Stimulated activated CD8-positive, alpha-beta memory T cell treated with anti-CD3 and anti-CD28 coated beads, Interleukin-15, amount 100 ng/mL, for 4 hours (primary cell): ENCODE measurements at places on chromosomes 7 and 10.

GRCh38 chr10:14528450-14528849, 197.7 kb upstream of the FRMD4A start:
- no peak for DNase-seq

DNA sequence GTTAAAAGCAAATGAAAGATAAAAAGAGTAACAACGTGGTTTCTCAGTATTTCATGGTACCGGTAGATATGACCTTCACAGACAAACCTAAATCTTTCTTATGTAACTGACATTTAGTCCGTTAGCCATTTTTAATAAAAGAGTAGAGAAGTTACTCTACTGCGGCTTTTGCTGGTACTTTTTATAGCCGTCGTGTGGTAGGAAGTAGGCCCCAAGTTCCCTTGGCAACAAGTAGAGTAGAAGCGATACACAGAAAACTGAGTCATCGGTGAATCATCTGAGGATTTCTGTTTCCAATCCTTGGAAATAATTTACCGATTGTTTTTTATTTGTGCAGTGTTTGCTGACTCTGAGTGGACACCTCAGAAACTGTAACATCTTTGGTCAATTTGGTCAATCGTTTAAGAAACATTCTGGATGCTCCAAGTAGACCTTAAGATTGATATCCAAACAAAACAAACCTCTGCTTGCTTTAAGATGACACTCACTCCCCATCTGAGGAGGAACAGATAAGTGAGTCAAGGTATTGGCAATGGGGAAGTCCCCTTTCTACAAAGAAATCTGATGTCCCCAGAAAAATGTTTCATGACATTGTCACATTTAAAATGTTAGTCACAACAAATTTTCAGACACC, 63.9 kb upstream of the AHR start:
- DNase-seq: peak; percentile 22

DNA sequence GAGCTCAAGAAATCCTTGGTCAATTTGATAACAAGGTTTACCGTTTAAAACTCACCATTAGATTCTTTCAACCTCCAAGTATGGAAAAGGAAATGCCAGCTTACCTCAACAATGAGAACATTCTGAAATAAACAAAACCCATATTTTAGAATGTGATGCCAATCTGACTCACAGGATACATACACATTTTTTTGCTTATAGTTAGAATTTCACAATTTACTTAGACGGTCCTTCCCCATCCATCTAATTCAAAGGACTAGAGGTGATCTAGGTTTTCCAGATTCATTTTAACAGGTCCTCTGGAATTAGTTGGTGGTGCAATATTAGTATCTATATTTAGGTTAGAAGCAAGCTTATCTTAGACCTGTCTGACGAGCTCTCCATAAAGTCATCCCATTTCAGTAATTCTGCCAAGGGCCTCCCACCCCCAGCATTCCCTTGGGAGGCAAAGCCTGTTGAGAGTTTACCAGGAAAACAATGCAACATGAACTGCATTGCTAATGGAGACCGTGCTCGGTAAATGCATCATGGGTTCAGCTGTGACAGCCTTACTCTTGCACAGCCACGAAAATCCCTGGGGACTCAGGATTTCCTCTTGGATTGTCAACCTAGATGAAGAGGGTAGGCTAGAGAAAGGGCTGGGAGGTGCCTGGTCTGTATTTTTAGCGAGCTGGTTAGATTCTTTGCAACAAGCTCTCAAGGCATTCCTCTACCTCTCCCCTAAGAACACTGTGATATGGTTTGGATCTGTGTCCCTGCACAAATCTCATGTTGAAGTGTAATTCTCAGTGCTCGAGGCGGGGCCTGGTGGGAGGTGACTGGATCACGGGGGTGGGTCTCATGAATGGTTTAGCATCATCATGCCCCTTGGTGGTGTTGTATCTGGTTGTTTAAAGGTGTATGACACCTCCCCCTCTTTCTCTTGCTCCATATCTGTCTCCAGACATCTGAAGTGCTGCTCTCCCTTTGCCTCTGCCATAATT, 93.8 kb downstream of the PRTFDC1 start:
- DNase-seq: no peak

DNA sequence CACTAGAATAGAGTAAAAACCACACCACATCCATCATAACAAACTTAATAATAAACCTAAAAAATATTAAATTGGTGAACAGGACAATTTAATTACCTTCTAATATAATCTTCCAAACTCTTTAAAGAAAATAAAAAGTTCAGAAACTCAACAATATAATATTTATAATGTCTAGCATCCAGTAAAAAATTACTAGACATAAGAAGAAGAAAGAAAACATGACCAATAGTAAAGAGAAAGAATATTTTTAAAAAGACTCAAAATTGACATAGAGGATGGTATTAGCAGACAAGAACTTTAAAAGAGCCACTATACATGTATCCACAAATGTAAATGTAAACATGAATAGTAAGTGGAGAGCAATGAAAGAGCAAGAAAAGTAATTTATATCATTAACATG, 388.4 kb downstream of the TFEC start:
- DNase-seq: no peak

GRCh38 chr10:43037440-43037839, 39.4 kb upstream of the RET start:
- no peak for DNase-seq

GRCh38 chr7:80272560-80273239, 138.1 kb downstream of the GNAI1 start:
- DNase-seq: no peak

DNA sequence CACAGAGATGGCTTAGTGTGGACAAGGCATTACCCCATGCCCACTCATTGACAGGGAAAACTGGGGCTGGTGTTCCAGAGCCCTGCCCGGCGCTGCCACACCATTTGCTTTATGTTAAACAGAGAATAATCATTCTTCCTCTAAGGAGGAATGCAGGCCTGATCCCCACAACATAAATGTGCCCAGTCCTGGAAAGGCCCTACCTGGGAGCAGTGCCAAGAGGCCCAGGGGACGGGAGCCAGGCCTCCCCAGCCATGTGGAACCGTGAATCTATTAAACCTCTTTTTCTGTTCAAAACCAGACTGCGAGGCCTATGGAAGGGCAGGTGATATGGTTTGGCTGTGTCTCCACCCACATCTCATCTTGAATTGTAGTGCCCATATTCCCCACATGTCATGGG, 264.1 kb downstream of the GRID1 start:
- no peak for DNase-seq

DNA sequence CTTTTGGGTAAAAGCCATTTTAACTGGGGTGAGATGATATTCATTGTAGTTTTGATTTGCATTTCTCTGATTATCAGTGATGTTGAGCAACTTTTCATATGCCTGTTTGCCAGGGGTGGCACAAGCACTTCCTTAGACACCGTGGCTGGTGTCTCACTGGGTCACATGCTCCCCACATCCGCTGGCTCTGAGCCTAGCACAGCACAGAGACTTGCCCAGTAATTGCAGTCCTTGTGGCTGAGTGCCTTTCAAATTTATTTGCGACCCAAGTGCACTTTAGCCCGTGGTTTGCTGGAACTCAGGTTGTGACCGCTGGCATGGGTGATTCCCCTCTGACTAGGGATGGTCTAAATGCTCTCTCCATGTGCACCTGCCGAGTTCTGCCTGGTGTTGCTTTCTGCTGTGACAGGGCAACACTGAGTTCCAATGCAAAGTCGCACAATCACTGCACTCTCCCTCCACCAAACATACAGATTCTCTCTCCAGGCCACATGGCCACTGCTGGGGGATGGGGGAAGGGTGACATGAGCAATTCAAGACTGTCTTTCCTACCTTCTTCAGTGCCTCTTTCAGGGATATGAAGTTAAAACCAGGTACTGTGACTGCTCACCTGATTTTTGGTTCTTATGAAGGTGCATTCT, 66.5 kb downstream of the ZNF277 start:
- no peak for DNase-seq

GRCh38 chr7:50356212-50356944, 51.9 kb downstream of the IKZF1 start:
- DNase-seq: no peak

- DNase-seq: no peak
These were observed 13.7 kb downstream of the IL2RA start for GRCh38 chr10:6048281-6049030.

- DNase-seq: no peak
These were observed 82.7 kb downstream of the PLCE1 start for GRCh38 chr10:94076325-94076841.

DNA sequence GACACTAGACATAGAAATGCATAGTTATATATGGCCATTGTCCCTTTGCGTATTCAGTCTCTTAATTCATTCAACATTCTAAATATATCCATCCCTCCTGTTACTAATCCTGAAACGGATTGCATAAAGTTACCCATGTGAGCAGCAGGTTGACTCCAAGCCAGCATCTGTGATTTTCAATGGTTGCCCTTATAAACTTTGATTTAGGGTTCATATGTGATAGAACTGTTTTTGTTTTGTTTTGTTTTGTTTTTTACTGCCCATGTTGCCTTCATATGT, 13.4 kb upstream of the DENND2A start:
- no peak for DNase-seq
